Omental fat pad (tissue), 4 donors: ENCODE measurements at places on chromosomes 3 and 15. TPM values are rescaled to one million over a fixed set of nuclear protein-coding genes. Genes with fewer than 3 reads are reported as not detected.

DNA sequence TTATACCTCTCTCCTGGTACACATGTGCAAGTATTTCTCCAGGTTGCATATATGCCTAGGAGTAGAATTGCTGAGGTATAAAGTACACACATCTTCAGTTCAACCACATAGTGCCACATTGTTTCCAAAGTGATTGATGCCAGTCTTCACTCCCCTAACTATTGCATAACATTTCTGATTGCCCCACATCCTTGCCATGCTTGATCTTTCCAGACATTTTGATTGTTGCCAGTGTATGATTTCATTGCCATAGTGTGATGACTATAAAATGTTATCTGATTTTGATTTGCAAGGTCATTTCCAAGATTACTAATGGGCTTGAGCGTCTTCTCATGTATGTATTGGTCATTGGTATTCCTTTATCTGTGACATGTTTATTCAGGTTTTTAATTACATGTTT, 61.1 kb upstream of the MLF1 start:
- DNase-seq, result no peak

- DNase-seq, result no peak
Observed at GRCh38 chr3:154972951-154973350, 107.2 kb upstream of the MME start.

DNA sequence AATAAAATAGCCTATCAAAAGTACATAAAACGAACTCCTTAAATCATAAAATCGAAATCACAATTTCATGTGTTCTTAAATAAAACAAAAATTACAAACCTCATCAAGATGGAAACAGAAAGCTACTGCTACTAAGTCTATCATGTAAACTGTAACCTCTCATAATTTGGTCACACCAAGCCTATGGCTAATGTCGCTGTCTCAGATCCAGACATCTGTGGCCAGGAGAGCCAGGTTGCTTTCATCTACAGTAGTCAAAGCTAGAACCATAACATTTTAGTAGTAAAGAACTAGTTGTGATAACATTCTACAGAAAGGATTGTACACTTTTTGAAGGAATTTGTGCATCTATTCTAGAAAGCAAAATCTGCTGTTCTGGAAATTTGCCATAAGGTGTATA, 197.4 kb upstream of the MBNL1 start:
- no peak for DNase-seq

- DNase-seq, result no peak
Observed at GRCh38 chr3:14861446-14862302, 42.9 kb downstream of the FGD5 start.

DNA sequence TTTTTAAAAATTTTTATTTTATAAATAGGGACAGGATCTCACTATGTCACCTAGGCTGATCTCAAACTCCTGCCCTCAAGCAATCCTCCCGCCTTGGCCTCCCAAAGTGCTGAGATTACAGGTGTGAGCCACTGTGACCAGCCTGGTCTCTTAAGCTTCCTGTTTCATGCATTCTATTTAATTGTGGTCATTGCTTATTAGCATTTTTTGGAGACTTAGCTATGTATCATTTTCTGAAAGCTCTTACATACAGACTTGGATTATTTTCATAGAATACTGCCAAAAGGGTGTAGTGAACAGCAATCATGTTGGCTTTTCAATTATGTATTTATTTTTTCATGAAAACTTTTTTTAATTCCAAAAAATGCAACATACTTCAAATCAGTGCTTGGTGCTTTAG, 51.5 kb upstream of the DCUN1D1 start:
- DNase-seq, result no peak

DNA sequence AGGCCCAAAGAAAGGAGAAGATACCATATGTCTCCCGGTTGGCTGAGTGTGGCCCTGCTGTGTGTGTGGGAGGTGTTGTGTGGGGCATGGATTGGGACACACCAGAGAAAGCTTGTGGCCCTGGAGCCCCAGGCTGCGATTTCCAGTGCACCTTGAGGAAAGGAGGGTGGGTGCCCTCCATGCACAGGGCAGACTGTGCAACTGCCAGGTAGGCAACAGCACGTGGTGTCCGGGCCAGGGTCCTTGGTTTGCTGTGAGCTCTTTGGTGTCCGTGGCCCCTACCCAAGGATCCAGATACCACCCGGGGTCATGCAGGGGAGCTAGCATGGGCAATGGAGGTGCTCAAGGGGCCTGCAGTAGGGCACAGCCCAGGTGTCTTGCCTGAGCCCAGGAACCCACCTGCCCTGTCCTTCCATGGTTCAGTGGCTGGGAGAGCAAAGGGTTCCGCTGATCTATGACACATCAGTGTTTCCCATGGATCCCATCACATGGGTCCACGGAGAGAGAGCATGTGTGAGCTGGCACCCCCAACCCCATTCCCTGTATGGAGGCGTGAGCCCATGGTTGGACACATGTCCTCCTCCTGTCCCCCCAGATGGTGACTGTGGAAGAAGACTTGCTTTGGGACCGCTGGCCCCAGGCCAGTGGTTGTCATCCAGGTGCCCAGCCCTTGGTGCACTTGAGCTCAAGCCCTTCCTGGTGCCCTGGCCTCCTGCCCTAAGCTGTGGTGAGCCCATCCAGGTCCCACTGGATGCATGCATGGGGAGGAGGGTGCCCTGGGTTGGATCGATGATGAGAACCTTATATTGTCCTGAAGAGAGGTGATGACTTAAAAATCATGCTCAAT, 223.4 kb downstream of the SNRPN start:
- no peak for DNase-seq

DNA sequence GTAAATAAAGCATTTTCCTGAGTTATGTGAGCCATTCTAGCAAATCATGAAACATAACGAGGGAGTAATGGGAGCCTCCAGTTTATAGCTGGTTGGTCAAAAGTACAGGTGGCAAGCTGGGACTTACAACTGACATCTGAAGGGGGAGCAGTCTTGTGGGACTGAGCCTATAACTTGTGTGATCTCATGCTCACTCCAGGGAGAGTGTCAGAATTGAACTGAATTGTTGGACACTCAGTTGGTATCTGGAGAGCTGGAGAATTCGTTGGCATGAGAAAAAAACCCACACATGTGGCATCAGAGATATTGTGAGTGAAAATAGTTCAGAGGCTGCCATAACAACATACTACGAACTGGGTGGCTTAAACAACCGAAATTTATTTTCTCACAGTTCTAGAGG, 22.8 kb upstream of the DENND6A start:
- DNase-seq, result no peak

DNA sequence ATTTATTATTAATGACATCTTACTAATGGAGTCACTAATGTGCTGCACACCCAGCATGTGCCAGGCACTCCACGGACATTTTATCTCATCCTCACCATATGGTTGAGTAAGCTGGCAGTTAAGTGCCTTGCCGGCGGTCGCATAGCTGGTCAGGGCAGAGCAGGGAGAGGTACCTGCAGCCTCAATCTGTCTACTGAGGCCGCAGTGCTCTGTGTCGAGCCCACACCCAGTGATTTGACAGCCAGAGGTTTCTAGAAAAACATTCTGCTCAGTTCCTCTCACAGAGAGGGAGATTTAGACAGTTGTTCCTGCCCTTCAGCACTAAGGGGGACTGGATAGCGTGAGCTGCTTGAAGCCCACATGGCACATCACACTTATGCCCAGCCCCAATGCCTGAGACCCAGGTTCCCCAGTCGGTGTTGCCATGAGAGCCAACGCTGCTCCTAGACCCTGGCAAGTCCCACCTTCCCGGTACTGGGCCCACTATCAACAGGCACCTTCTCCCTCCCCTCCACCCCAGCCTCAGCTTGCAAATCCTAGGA, 2.6 kb downstream of the LIPC start:
- DNase-seq, result no peak

DNA sequence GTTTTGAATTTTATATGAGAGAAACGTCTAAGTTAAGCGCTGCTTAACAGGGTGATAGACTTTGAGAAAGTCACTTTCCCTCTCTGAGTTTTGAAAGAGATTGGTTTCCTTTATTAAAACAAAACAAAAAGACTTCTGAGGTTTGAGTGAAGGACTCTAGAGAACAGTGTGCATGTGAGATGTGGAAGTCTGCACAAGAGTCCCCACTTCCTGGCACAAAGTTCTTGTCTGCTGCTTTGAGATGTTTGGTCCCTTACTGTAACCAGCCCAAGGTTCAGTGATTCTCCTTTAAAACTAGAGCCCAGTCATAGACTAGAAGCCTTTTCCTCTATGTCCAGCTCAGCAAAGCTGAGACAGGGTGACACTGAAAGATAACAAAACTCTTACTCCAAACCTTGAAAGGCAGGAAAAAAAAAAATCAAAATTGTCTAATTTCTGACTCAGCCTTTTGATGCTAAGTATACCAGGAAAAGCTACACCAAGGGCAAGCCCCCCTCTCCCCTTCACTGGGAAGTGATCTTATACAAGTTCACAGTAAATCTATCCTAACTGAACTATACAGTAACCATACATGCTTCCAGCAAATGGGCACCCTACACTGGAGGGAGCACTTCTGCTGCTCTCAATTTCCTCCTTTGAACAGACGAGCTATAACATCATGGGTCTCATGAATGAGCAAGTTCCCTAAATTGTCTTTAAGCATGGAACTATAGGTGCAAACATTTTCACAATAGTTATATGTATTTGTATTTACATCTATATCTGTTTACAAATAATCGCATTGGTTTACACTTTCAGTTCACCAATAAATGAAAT, 2.3 kb downstream of the POPDC2 start:
- DNase-seq, result no peak

DNA sequence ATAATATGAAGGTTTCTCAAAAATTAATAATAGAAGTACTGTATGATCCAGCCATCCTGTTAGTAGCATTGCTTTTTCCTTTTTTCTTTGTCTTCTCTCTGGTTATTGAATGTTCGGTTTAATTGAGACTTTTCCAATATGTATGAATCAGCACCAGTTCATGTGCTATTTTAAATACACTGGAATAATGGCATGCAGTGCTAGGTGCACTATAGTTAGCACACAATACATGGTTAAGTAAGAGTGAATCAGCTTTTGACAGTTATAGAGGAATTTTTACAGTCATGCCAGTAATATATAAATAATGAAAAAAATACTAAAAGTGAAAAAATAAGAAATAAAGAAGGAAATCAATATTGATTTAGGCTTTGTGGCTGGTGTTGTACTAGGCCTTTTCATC, 113.8 kb upstream of the STRIT1 start:
- no peak for DNase-seq

DNA sequence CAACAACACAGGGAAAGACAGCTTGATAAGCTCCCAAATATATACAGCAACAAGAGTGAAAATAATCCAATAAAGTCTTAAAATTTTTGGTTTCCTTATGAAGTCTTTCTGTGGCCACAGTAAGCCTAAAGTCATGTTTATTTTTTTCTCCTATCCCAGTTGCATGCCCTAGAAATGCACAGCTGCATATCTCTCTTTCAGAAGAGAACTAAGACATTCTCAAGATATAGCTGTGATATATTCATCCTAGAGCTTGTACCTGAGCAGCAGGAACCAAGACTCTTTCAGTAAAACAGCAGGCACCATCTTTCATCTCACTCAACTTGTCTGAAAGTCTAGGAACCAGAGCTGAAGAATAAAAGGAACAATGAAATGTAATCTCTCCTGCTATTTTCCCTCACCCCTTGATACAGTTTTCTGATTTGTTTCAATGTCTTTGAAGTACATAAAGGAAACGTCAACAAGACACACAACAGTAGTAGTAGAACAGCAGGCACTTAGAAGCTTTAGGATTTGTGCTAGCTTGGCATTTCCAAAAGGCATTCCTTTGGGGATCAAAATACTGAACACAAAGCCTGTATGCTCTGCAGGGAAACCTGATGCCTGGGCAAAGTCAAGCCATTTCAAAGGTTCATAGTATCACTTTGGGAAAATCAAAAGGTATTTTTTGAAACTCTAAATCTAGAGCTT, 536.8 kb downstream of the PYDC2 start:
- DNase-seq, result no peak

- no peak for DNase-seq
Observed at GRCh38 chr3:112974894-112975293, at the start of gene CD200R1. Gene CD200R1 (minus strand): TSS chr3:112975103. CDS start chr3:112974857, 246 bp downstream.

DNA sequence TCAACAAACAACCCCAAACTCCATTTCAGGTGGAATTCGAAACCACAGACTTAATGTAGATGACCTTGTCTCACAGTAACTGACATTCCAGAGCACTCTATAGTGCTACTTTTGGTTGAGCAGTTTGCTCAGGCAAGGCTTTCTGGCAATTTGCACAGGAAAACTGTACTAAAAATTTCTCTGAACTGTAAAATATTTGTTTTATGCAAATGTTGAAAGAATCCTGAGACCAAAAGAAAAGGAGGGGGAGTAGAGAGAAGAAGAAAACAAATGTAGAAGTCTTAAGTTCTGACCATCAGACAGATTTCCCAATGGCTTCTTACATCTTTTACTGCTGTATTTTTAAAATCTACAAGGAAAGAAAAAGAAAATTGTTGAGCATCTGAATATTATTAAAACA, 53.5 kb downstream of the DTWD1 start:
- DNase-seq, result no peak

- no peak for DNase-seq
Observed at GRCh38 chr3:143158014-143158988, 38.7 kb downstream of the CHST2 start.

DNA sequence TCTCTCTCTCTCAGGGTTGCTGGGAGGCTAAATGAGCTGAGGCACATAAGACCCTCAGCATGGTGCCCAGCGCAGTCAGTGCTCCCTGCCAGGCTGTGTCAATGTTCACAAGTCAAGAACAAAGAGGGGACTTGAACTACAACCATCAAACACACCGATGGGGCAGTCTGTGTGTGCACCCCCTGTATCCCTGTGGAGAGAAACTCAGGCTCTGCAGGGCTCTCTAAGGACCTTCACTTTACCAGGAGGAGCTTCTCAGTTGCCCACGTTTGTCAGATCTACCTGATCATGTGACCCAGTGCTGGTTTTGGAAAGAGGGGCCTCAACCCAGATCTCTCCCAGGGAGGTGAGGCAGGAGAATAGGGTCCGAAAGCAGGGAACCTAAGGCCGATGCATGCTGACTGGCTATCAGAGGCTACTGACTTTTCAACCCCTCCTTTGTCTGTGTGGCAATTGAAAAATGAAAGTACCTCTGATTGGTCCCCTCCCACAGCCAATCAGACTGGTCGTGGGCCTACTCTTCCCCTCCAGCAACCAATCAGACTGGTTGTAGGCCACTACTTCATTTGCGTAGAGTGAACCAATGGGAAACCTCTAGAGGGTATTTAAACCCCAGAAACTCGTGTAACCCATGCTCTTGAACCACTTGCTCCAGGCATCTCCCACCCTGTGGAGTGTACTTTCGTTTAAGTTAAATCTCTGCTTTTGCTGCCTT, 34.0 kb downstream of the RHCG start:
- no peak for DNase-seq

PCYT1A gene
- 94.3 TPM for total RNA-seq

SCN5A gene
- 0.06 TPM for total RNA-seq

FMN1 gene
- total RNA-seq, result 19.9 TPM

CELF6 gene
- total RNA-seq, result 1.3 TPM

MITF gene
- total RNA-seq, result 27.7 TPM

KAT2B gene
- total RNA-seq, result 21.3 TPM

ZBBX gene
- not detected for total RNA-seq

ARMC8 gene
- 121 TPM for total RNA-seq

SPRED1 gene
- total RNA-seq, result 22.0 TPM

GPR156 gene
- 0.79 TPM for total RNA-seq

SIDT1 gene
- total RNA-seq, result 6.8 TPM

DUOXA1 gene
- 1.9 TPM for total RNA-seq
